Thoracic aorta (tissue), 2 donors: ENCODE measurements at places on chromosomes 16 and 17. TPM values are rescaled to one million over a fixed set of nuclear protein-coding genes. Genes with fewer than 3 reads are reported as not detected.

DNA sequence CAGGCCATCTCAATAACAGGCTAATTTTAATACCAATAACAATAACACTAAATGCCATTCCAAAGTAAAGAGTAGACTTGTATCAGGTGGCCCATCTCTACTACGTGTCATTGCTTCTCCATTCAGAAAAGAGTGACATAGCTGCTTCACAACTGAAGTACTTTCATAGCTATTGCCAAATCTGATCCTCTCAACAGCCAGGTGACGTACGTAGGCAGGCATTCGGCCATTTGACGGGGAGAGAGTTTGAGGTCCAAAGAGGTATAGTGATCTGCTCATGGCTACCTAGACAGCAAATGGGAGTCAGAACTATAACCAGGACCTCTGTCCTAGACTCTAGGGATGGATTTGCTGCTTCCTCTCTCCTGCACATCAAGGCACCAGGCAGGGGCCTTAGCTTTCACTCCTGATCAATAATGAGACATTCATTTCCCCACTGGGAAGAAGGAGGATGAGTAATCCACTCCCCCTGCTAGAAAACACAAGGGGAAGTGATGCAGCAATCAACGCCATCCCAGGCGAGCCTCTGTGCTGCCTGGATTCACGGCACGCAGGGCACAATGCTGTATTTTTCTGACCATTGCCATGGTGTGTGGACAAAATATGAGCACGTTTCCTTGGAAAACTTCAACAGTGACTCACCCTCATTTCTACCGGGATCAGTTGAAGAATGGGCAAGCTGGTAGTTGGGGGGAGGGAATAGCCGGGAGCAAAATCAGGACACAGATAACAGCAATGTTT lies 80.9 kb downstream of the SPACA3 start:
- DNase-seq = no peak
- H3K27ac ChIP-seq = no peak overlapping the region
- H3K4me1 ChIP-seq = no peaks in the 10 kb centered on the region
- no peaks in the 10 kb centered on the region for H3K27me3 ChIP-seq
- no peak overlapping the region for H3K4me3 ChIP-seq

- no peak overlapping the region for H3K27ac ChIP-seq
- H3K36me3 ChIP-seq = peaks cover 49% of the 10 kb centered on the region
- no peaks in the 10 kb centered on the region for H3K4me1 ChIP-seq
- H3K4me3 ChIP-seq = no peak overlapping the region
Measured at GRCh38 chr16:67145746-67146145, 5.1 kb downstream of the B3GNT9 start.

DNA sequence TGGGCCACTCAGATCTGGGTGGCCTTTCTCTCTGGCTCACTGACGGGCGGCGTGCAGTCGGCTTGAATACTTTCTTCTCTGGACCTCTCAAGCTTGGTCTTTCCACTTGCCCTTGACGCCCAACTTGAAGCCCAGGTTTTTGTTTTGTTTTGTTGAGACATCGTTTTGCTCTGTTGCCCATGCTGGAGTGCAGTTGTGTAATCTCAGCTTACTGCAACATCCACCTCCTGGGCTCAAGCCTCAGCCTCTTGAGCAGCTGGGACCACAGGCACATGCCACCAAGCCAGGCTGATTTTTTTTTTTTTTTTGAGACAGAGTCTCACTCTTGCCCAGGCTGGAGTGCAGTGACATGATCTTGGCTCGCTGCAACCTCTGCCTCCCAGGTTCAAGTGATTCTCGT lies 22.7 kb upstream of the KIF19 start:
- no peaks in the 10 kb centered on the region for H3K27me3 ChIP-seq
- no peak for DNase-seq
- H3K4me1 ChIP-seq = no peaks in the 10 kb centered on the region

- H3K4me3 ChIP-seq = peak overlapping the region; percentile 10
- H3K27ac ChIP-seq = peak overlapping the region; percentile 45
- peaks cover 55% of the 10 kb centered on the region for H3K4me1 ChIP-seq
- H3K27me3 ChIP-seq = no peaks in the 10 kb centered on the region
- no peak for DNase-seq
Measured at GRCh38 chr17:38358586-38359513, 7.2 kb downstream of the SOCS7 start.

- no peaks in the 10 kb centered on the region for H3K27me3 ChIP-seq
- no peak for DNase-seq
- H3K4me1 ChIP-seq = no peaks in the 10 kb centered on the region
- no peaks in the 10 kb centered on the region for H3K36me3 ChIP-seq
- peak overlapping the region; percentile 75 for H3K4me3 ChIP-seq
Measured at GRCh38 chr17:21510686-21511362, 134.7 kb downstream of the KCNJ12 start.

DNA sequence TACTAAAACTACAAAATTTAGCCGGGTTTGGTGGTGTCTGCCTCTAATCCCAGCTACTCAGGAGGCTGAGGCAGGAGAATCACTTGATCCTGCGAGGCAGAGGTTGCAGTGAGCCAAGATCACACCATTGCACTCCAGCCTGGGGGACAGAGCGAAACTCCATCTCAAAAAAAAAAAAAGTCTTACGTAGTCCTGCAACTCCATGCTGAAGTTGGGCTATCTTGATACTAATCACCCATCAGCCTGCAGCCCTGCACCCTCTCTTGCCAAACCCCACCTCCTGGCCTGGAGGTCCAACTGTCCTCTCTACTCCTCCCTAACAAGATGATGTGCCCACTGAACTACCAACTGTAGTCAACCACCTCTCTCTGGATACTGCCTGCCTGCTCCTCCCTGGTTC lies 4.8 kb downstream of the TMEM170A start:
- DNase-seq = no peak
- H3K4me3 ChIP-seq = no peak overlapping the region
- no peaks in the 10 kb centered on the region for H3K36me3 ChIP-seq
- no peak overlapping the region for H3K27ac ChIP-seq
- no peaks in the 10 kb centered on the region for H3K27me3 ChIP-seq

- no peak for DNase-seq
- H3K36me3 ChIP-seq = no peaks in the 10 kb centered on the region
- H3K27ac ChIP-seq = peak overlapping the region; percentile 89
- peak overlapping the region; percentile 96 for H3K4me3 ChIP-seq
Measured at GRCh38 chr17:45129426-45129939, 2.8 kb downstream of the PLCD3 start.

- H3K4me3 ChIP-seq = peak overlapping the region; percentile 92
- H3K27ac ChIP-seq = peak overlapping the region; percentile 97
- no peak for DNase-seq
- peaks cover 31% of the 10 kb centered on the region for H3K4me1 ChIP-seq
- peaks cover 15% of the 10 kb centered on the region for H3K36me3 ChIP-seq
Measured at GRCh38 chr16:2777903-2778629, 986 bp upstream of the ELOB start.

GRCh38 chr17:62652251-62653001 lies 25.0 kb downstream of the MRC2 start:
- no peak for DNase-seq
- peak overlapping the region; percentile 82 for H3K4me3 ChIP-seq
- H3K27me3 ChIP-seq = no peaks in the 10 kb centered on the region
- no peaks in the 10 kb centered on the region for H3K36me3 ChIP-seq

- H3K4me3 ChIP-seq = no peak overlapping the region
- H3K4me1 ChIP-seq = peaks cover 60% of the 10 kb centered on the region
- H3K27me3 ChIP-seq = no peaks in the 10 kb centered on the region
- H3K36me3 ChIP-seq = no peaks in the 10 kb centered on the region
- H3K27ac ChIP-seq = peak overlapping the region; percentile 50
Measured at GRCh38 chr17:21162394-21162775, 35.6 kb downstream of the DHRS7B start.

GRCh38 chr16:10150906-10151305 lies 31.3 kb downstream of the GRIN2A start:
- H3K4me1 ChIP-seq = peaks cover 37% of the 10 kb centered on the region
- H3K27ac ChIP-seq = no peak overlapping the region
- H3K36me3 ChIP-seq = no peaks in the 10 kb centered on the region
- no peaks in the 10 kb centered on the region for H3K27me3 ChIP-seq

- no peaks in the 10 kb centered on the region for H3K27me3 ChIP-seq
- H3K36me3 ChIP-seq = no peaks in the 10 kb centered on the region
- H3K27ac ChIP-seq = no peak overlapping the region
- peak overlapping the region; percentile 71 for H3K4me3 ChIP-seq
- H3K4me1 ChIP-seq = peaks cover 14% of the 10 kb centered on the region
Measured at GRCh38 chr17:81033535-81034167, 1.3 kb upstream of the BAIAP2 start.

- H3K27ac ChIP-seq = no peak overlapping the region
- no peaks in the 10 kb centered on the region for H3K36me3 ChIP-seq
- H3K4me1 ChIP-seq = peaks cover 8% of the 10 kb centered on the region
- no peak for DNase-seq
- no peaks in the 10 kb centered on the region for H3K27me3 ChIP-seq
- no peak overlapping the region for H3K4me3 ChIP-seq
Measured at GRCh38 chr16:13902677-13903076, 17.3 kb upstream of the ERCC4 start.

- H3K27ac ChIP-seq = peak overlapping the region; percentile 97
- H3K27me3 ChIP-seq = no peaks in the 10 kb centered on the region
- H3K4me1 ChIP-seq = peaks cover 45% of the 10 kb centered on the region
- H3K4me3 ChIP-seq = peak overlapping the region; percentile 82
- no peak for DNase-seq
Measured at GRCh38 chr17:39198186-39198566, 707 bp upstream of the CACNB1 start.

DNA sequence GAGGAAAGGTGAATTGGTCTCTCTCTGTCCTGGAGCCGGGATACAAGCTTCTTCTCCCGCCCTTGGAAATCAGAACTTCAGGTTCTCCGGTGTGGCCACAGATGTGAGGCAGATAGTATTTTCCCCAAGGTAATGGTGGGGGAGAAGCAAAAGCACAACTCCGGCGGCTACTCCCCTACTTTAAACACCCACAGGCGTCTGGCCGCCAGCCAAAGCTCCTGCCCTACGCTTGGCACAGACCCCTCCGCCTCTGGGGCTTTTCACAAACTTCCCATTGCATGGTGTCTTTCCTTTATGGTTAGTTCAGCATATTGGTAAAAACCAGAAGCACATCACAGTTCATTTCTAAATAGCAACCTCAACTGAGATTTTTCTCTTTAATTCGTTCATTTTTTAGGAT lies 39.4 kb upstream of the B4GALNT2 start:
- H3K4me1 ChIP-seq = no peaks in the 10 kb centered on the region
- no peaks in the 10 kb centered on the region for H3K27me3 ChIP-seq
- no peak for DNase-seq
- no peak overlapping the region for H3K27ac ChIP-seq

DNA sequence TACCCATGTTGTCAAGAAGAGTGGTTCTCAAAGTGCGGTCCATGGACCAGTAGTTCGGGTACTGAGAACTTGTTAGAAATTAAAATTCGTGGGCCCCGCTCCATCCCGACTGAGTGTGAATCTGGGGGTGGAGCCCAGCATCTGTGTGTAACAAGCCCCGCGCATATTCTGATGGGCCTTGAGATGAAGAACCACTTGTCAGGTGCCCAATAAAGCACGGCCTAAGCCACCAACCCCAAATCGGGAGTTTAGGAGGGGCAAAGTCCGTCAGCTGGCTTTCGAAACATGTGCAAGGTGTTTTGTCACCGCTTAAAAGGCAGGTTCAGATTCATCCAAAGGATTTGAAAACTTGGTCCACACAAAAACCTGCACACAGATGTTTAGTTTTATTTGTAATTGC lies 29.5 kb downstream of the PSMD12 start:
- DNase-seq = no peak
- no peak overlapping the region for H3K4me3 ChIP-seq
- H3K27ac ChIP-seq = no peak overlapping the region
- peaks cover 12% of the 10 kb centered on the region for H3K36me3 ChIP-seq

DNA sequence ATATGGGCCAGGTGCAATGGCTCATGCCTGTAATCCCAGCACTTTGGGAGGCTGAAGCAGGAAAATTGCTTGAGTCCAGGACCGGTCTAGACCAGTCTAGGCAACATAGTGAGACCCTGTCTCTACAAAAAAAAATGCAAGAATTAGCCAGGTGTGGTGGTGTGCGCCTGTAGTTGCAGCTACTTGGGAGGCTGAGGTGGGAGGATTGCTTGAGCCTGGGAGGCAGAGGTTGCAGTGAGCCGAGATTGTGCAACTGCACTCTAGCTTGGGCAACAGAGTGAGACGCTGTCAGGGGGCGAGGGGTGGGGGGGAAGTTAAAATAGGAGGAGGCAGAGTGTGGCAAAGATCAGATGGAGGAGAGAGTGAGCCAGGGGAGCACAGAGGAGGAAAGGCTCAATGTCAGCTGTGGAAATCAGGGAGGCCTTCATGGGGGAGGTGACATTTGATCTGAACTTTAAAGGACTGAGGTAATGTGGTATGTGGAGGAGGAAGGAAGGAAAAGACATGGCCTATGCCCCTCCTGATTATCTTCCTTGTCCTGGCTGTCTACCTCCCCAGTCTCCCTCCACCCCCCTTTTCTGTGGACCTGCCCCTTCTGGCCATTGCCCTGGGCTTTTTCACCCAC lies 4.7 kb upstream of the GOT2 start:
- peaks cover 7% of the 10 kb centered on the region for H3K4me1 ChIP-seq
- no peaks in the 10 kb centered on the region for H3K27me3 ChIP-seq
- no peaks in the 10 kb centered on the region for H3K36me3 ChIP-seq
- DNase-seq = no peak
- no peak overlapping the region for H3K4me3 ChIP-seq

- peaks cover 41% of the 10 kb centered on the region for H3K4me1 ChIP-seq
- no peak for DNase-seq
Measured at GRCh38 chr17:40535924-40536294, 29.4 kb downstream of the CCR7 start.

Gene AANAT
- total RNA-seq = not detected

Gene CLDN7
- 0.41 TPM for total RNA-seq

Gene RRAD
- 88.3 TPM for total RNA-seq

Gene TBX2
- 35.2 TPM for total RNA-seq

Gene SULT1A4
- total RNA-seq = 4.5 TPM
